ENCODE measurements at places on chromosomes 2 and 18. TPM values are rescaled to one million over a fixed set of nuclear protein-coding genes. Genes with fewer than 3 reads are reported as not detected.

DNA sequence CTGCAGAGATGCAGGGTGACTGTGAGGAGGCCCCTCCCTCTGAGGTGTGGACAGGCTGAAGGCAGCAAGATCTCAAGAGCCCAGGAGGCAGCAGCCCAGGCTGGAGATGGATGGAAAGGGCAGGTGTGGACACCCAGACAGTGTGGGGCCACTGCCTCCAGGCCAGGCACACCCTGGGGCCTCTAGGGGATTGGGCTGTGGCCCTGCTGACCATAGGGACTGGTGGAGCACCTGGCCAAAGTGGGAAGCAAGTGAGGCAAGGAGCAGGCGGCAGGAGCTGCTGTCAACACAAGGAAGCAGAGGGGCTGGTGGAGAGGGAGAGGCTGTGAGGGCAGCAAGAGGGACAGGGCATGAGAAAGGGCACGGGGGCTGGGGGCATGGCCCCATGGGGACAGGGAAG lies 10.8 kb downstream of the SNED1 start:
- no peak overlapping the region for H3K27ac ChIP-seq
- DNase-seq, result no peak
- H3K4me1 ChIP-seq, result no peaks in the 10 kb centered on the region
- H3K27me3 ChIP-seq, result no peaks in the 10 kb centered on the region
- H3K4me3 ChIP-seq, result no peak overlapping the region

GRCh38 chr18:1806884-1807615 lies 764.3 kb downstream of the METTL4 start:
- no peaks in the 10 kb centered on the region for H3K27me3 ChIP-seq
- H3K4me3 ChIP-seq, result no peak overlapping the region
- DNase-seq, result no peak
- no peaks in the 10 kb centered on the region for H3K36me3 ChIP-seq

GRCh38 chr18:43590182-43590903 lies 313.1 kb upstream of the SYT4 start:
- H3K36me3 ChIP-seq, result no peaks in the 10 kb centered on the region
- DNase-seq, result no peak
- H3K4me3 ChIP-seq, result no peak overlapping the region

DNA sequence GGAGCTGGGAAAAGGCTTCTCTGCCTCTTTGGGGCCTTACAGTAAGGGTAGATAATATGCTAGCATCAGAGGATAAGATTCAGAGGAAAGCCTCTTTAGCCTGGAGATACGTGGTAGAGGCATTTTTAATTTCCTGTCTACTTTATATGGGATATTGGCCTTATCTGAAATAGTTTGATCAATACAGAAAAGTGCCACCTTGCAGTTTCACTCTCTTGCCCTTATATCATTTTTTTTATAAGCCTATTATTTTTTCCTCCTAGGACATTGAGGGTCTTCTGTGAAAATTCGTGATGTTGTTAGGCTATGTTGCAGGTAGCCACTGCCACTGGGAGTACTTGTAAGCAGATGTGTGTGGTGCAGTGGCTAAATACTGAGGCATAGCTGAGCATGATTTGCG lies 40.1 kb upstream of the TOGARAM2 start:
- H3K36me3 ChIP-seq, result peaks cover 40% of the 10 kb centered on the region
- no peak overlapping the region for H3K4me3 ChIP-seq
- DNase-seq, result no peak

DNA sequence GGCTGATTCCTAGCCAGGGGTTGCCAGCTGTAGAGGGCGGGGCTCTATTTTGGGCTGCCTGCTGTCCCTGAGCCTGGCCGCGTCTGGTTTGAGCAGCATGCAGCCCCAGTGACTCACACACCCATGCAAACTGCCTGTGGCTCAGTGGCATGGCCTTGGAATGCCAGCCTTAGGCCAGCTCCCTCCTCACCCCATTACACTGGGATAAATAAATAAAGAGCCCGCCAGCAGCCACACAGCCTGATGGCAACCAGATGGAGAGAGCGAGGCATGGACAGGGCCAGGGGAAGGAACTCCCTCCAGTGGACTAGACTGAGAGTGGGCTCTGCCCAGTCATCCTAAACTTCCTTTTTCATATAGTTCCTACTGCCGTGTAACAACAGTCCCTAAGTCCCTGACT lies 18.3 kb downstream of the NHEJ1 start:
- peaks cover 17% of the 10 kb centered on the region for H3K36me3 ChIP-seq
- H3K4me1 ChIP-seq, result no peaks in the 10 kb centered on the region
- no peak overlapping the region for H3K27ac ChIP-seq
- H3K4me3 ChIP-seq, result no peak overlapping the region
- DNase-seq, result no peak
- H3K27me3 ChIP-seq, result no peaks in the 10 kb centered on the region

DNA sequence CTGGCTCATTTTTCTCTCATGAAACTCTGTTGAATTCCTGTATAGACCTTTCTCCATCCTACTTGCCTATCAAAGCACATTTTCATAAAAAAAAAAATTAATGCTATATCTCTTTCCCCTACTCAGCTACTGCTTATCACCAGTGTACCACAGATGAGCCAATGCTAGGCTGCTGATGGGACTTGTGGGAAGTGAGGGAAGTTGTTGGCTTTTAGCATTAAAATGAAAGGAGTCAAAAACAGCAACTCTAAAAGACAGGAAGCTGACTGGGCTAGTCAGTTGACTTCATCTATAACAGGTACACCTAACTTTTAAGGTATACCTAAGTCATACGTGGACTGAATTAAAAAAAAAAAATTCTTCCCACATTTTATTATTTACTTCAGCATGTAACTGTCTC lies 102.1 kb downstream of the FAM117B start:
- no peaks in the 10 kb centered on the region for H3K27me3 ChIP-seq
- no peak for DNase-seq
- H3K4me1 ChIP-seq, result no peaks in the 10 kb centered on the region
- H3K36me3 ChIP-seq, result peaks cover 2% of the 10 kb centered on the region
- no peak overlapping the region for H3K4me3 ChIP-seq
- H3K27ac ChIP-seq, result no peak overlapping the region

DNA sequence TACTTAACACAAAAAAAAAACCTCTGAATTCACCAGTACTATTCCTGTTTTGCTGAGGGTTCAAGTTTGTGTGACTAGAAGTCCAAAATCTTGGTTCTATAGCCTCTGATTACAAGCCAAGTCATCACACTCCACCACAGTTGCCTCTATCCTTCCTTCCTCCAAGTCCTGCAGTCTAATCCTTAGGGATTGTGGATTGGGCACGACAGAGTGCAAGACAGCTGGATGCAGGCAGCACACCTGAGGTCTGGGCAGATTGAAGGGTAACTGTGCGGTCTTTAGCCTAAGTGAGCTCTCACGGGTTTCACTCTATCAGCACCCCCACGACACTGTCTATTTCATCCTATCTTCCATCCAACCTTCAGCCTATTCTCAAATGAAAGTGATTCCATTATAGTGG lies 299.4 kb upstream of the ID2 start:
- DNase-seq, result no peak
- no peaks in the 10 kb centered on the region for H3K36me3 ChIP-seq
- H3K27ac ChIP-seq, result no peak overlapping the region

DNA sequence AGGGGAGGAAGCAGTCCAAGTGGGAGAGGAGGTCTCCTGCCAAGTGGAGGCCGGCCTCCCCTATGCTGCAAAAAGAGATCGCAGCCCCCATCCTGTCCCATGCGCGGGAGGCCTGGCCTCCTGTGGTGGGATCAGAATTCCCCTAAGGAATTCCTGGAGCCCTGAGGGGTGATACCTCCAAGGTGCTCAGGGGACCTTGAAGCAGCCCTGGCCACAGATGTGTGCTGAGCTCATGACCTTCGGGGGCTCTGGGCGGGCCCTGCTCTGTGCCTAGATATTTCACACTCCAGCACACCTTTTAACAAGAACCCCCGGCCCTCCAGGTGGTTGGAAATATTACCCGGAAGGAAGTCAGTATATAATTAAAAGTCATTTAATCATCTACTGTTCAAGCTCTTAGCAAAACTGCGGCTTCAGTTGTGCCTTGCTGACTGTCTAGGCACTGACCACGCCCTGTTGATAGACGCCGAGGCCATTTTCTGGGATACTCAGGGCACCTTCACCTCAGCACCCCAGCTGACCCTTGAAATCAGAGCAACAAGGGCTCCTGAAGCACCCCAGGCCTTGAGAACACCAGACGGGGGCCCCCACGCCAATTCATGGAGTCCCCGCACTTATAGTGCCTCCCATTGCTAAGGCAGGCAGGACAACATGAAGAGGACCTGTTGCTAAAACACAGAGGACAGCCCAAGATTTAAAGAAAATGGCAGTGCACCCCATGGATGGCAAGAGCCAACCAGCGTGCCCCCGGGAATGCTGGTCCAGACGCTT lies 119.1 kb downstream of the NDUFA10 start:
- peaks cover 4% of the 10 kb centered on the region for H3K4me1 ChIP-seq
- H3K27me3 ChIP-seq, result no peaks in the 10 kb centered on the region
- no peak overlapping the region for H3K27ac ChIP-seq
- H3K4me3 ChIP-seq, result no peak overlapping the region

- no peaks in the 10 kb centered on the region for H3K27me3 ChIP-seq
- no peak overlapping the region for H3K4me3 ChIP-seq
- peak; percentile 55 for DNase-seq
Observed at GRCh38 chr18:36025025-36025424, 42.3 kb downstream of the RPRD1A start.

ANKRD62 gene
- 0.06 TPM for total RNA-seq

DNA sequence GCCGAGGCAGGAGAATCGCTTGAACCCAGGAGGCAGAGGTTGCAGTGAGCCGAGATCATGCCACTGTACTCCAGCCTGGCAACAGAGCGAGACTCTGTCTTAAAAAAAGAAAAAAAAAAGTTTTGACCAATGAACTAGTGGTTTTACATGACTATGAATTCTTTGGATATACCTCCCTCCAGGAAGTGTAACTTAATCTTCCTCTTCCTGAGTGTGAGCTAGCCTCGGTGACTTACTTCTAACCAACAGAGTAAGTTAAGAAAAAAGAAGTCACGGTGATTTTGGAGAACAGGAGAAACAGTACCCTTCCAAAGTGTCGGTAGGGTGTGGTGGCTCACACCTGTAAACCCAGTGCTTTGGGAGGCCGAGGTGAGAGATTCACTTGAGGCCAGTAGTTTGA lies 7.1 kb downstream of the TIA1 start:
- no peak overlapping the region for H3K27ac ChIP-seq
- no peaks in the 10 kb centered on the region for H3K27me3 ChIP-seq
- no peak overlapping the region for H3K4me3 ChIP-seq
- peaks cover 5% of the 10 kb centered on the region for H3K36me3 ChIP-seq

- peaks cover 10% of the 10 kb centered on the region for H3K36me3 ChIP-seq
- H3K27ac ChIP-seq, result peak overlapping the region; percentile 93
- DNase-seq, result peak; percentile 77
- peak overlapping the region; percentile 82 for H3K4me3 ChIP-seq
- no peaks in the 10 kb centered on the region for H3K4me1 ChIP-seq
Observed at GRCh38 chr2:108449410-108450130, 564 bp downstream of the GCC2 start.

DNA sequence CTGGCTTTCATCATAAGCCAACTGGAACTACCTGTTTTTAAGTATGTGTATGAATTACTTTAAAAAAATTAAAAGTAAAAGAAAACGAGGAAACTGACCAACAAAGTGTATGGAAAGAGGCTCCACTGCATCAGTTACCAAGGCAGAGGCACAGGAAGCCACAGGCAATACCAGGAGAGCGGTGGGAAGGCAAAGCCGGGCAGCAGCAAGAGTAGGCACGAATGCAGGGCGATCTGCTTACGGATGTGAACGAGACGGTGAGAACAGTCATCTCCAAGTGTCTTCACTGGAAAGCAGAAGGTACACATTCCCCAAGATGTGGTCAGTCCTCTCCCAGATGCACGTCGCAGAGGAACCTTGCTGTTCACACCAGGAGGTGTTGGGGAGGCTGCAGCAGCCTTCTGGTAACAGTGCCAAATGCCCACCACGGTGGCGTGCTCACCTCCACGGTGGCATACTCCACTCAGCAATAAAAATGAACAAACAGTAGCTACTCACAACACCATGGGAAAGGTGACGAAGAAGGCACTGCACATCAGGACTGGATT lies 43.1 kb downstream of the HS6ST1 start:
- H3K36me3 ChIP-seq, result peaks cover 8% of the 10 kb centered on the region
- no peak overlapping the region for H3K27ac ChIP-seq
- no peaks in the 10 kb centered on the region for H3K27me3 ChIP-seq
- no peaks in the 10 kb centered on the region for H3K4me1 ChIP-seq

FKBP7 gene
- 7.7 TPM for total RNA-seq

CSRNP3 gene
- 2.5 TPM for total RNA-seq

GRCh38 chr2:190053426-190053825 lies 9.1 kb downstream of the MSTN start:
- H3K36me3 ChIP-seq, result no peaks in the 10 kb centered on the region
- H3K4me1 ChIP-seq, result no peaks in the 10 kb centered on the region
- H3K27ac ChIP-seq, result no peak overlapping the region
- no peak for DNase-seq
- no peak overlapping the region for H3K4me3 ChIP-seq
- no peaks in the 10 kb centered on the region for H3K27me3 ChIP-seq

GRCh38 chr2:71492112-71492511 lies 38.8 kb downstream of the DYSF start:
- H3K27me3 ChIP-seq, result no peaks in the 10 kb centered on the region
- no peak for DNase-seq
- H3K36me3 ChIP-seq, result no peaks in the 10 kb centered on the region
- H3K4me1 ChIP-seq, result peaks cover 7% of the 10 kb centered on the region

AQP12B gene
- not detected for total RNA-seq

CD8B gene
- 0.77 TPM for total RNA-seq

GRCh38 chr2:176004934-176005333 lies 2.9 kb upstream of the LNPK start:
- H3K4me3 ChIP-seq, result no peak overlapping the region
- no peaks in the 10 kb centered on the region for H3K27me3 ChIP-seq
- DNase-seq, result no peak

DNA sequence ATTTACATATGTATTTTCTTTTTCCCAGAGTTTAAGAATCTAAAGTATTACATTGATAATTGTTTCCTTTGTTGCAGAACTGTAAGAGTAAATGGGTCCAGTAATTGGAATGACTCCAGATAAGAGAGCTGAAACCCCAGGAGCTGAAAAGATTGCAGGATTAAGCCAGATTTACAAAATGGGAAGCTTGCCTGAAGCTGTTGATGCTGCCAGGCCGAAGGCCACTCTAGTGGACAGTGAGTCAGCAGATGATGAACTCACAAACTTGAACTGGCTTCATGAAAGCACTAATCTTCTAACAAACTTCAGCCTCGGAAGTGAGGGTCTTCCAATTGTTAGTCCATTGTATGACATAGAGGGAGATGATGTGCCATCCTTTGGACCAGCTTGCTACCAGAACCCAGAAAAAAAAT lies 183.8 kb upstream of the STON1 start:
- no peaks in the 10 kb centered on the region for H3K27me3 ChIP-seq
- H3K4me3 ChIP-seq, result no peak overlapping the region
- peaks cover 3% of the 10 kb centered on the region for H3K4me1 ChIP-seq
- H3K36me3 ChIP-seq, result peaks cover 2% of the 10 kb centered on the region
- DNase-seq, result no peak

- no peak for DNase-seq
- H3K4me3 ChIP-seq, result no peak overlapping the region
- no peaks in the 10 kb centered on the region for H3K4me1 ChIP-seq
- no peaks in the 10 kb centered on the region for H3K27me3 ChIP-seq
- no peaks in the 10 kb centered on the region for H3K36me3 ChIP-seq
- no peak overlapping the region for H3K27ac ChIP-seq
Observed at GRCh38 chr18:59802031-59802430, 97.8 kb upstream of the PMAIP1 start.

GRCh38 chr2:108193251-108193650 lies 46.5 kb upstream of the SULT1C3 start:
- no peaks in the 10 kb centered on the region for H3K27me3 ChIP-seq
- no peak overlapping the region for H3K4me3 ChIP-seq
- no peaks in the 10 kb centered on the region for H3K36me3 ChIP-seq
- DNase-seq, result no peak

DTYMK gene
- total RNA-seq, result 17.4 TPM
